NCI-H187 treated with DMSO at 0.1 percent for 48 hours (cell line): ENCODE measurements at places on chromosomes 4 and X.

DNA sequence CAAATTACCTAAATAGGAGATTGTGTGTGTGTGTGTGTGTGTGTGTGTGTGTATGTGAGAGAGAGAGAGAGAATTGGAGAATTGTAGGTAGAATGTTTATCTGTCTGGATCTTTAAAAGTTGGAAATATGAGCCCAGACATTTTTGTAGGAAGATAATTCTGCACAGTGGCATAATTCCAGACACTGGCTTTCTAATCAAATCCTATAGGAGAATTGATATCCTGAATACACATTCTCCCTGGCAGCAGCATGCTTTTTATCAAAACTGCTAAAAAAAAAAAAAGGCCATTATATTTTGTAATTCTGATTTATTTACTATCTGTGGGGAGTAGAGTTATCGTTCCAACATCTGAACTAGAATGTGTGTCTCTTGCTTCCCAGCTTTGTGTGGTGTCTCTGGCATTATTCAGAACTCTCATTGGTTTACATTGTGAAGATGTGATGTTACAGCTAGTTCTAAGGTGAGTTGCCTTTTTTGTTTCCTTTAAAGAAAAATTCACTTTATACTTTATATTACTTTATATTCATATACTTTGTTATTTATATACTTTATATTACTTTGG, 122.4 kb downstream of the GATB start:
- DNase-seq: no peak

DNA sequence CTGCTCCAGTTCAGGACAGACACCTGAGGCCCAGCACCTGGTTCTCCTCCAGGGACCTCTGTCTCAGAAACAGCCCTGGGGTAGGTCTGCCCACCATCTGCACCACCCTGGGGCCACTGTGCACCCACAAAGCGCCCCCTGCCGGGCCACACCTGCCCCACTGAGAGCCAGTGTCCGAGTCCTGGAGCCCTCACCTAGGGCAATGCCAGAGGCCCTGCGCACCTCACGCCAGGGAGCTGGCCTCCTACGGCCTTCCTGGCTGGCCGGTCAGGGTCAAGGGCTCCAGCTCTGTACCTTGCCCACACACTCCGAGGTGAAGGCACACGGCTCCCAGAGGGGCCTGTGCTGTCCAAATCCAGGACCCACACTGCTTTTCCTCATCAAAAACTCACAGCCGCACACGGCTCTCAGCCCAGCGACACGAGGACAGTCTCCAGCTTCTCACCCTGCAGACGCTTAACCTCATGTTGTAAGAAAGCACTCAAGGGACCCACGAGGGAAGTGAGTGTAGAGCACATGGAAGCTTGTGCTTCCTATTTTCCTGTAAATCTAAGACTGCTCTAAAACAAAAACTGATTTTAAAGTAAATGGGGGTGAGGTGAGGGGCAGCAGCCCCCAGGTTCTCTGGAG, 5.4 kb downstream of the CTBP1 start:
- no peak for DNase-seq

GRCh38 chr4:152655272-152656129, 24.3 kb downstream of the TMEM154 start:
- DNase-seq: no peak

DNA sequence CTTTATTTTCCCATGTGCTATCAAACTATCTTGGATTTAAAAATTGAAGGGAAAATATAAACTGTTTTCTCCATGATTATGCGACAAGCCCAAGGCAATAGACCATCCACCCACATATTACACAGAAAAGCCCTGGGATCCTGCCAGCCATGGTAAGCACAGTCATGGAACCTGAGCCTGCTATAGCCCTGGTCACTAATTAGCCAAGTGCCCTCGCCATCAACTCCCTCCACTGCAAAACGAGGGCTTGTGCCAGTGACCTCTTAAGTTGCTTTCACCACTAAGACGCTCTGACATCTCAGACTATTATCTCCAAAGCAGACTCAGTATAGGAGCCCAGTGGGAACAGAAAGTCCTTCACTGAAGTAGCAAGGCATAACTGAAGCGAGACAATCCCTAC, 69.2 kb downstream of the NLGN4X start:
- DNase-seq: no peak

GRCh38 chr4:153221783-153222706, 17.8 kb downstream of the TRIM2 start:
- no peak for DNase-seq

DNA sequence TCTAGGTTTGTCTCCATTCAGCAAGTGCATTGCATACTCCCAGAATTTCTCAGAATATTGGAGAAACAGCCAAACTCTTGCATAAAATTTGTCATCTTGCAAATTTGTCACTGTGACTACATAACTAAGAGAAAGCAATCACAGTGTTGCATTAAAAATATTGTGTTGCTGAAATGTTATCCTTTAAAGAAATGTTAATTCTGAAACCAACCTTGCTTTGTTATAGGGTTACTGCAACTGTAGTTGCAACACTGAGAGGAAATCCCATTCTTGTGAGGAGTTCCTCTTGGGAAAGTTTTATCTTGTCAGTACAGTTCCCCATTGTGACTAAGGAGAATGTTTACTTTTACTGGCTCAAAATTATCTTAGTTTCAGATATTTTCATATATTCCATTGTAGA, 20.9 kb downstream of the CYBB start:
- DNase-seq: no peak
